Left ventricle myocardium superior (tissue), 1 donor: ENCODE measurements at places on chromosomes 3 and 15. TPM values are rescaled to one million over a fixed set of nuclear protein-coding genes. Genes with fewer than 3 reads are reported as not detected.

SLC35A5 gene
- 14.7 TPM for total RNA-seq

TTLL13 gene
- total RNA-seq = 0.20 TPM

FILIP1L gene
- total RNA-seq = 28.6 TPM

ANKRD34C gene
- not detected for total RNA-seq

TAGLN3 gene
- not detected for total RNA-seq

SERINC4 gene
- total RNA-seq = not detected

IRAK2 gene
- total RNA-seq = 1.3 TPM

ITGA11 gene
- 23.5 TPM for total RNA-seq

CAPN3 gene
- 3.8 TPM for total RNA-seq

CACNA1D gene
- 1.0 TPM for total RNA-seq

DOCK3 gene
- total RNA-seq = 3.8 TPM

ZFAND6 gene
- 67.6 TPM for total RNA-seq

TMEM42 gene
- 10.0 TPM for total RNA-seq

ZBBX gene
- total RNA-seq = not detected

INSYN1 gene
- 168 TPM for total RNA-seq

PLA2G4E gene
- not detected for total RNA-seq

ATP8B4 gene
- total RNA-seq = 3.1 TPM

FOXB1 gene
- not detected for total RNA-seq

SLC2A2 gene
- not detected for total RNA-seq

NMNAT3 gene
- 15.0 TPM for total RNA-seq

SKOR1 gene
- 0.07 TPM for total RNA-seq

ABI3BP gene
- total RNA-seq = 23.4 TPM

CTXN2 gene
- not detected for total RNA-seq

EPHA6 gene
- 0.52 TPM for total RNA-seq

ZNF660 gene
- total RNA-seq = 0.92 TPM

GRIP2 gene
- total RNA-seq = 37.0 TPM

WWTR1 gene
- 40.0 TPM for total RNA-seq

CHP1 gene
- total RNA-seq = 102 TPM

LYZL4 gene
- not detected for total RNA-seq

C3orf70 gene
- total RNA-seq = 1.4 TPM

SH3GL3 gene
- not detected for total RNA-seq

AAGAB gene
- total RNA-seq = 15.7 TPM

SYNM gene
- 329 TPM for total RNA-seq

AGTR1 gene
- 2.2 TPM for total RNA-seq

MCF2L2 gene
- 0.25 TPM for total RNA-seq

OIP5 gene
- not detected for total RNA-seq

GRK7 gene
- total RNA-seq = not detected

SOX14 gene
- total RNA-seq = not detected

AGBL1 gene
- not detected for total RNA-seq

TMEM212 gene
- total RNA-seq = not detected

ATP10A gene
- total RNA-seq = 1.2 TPM

SEMA6D gene
- total RNA-seq = 19.7 TPM

ERICH6 gene
- total RNA-seq = not detected

GABRR3 gene
- total RNA-seq = not detected
